Naive B cell (primary cell): ENCODE measurements at places on chromosomes 12 and 14.

- no peak for DNase-seq
Observed at GRCh38 chr14:75363130-75363529, 64.7 kb upstream of the JDP2 start.

DNA sequence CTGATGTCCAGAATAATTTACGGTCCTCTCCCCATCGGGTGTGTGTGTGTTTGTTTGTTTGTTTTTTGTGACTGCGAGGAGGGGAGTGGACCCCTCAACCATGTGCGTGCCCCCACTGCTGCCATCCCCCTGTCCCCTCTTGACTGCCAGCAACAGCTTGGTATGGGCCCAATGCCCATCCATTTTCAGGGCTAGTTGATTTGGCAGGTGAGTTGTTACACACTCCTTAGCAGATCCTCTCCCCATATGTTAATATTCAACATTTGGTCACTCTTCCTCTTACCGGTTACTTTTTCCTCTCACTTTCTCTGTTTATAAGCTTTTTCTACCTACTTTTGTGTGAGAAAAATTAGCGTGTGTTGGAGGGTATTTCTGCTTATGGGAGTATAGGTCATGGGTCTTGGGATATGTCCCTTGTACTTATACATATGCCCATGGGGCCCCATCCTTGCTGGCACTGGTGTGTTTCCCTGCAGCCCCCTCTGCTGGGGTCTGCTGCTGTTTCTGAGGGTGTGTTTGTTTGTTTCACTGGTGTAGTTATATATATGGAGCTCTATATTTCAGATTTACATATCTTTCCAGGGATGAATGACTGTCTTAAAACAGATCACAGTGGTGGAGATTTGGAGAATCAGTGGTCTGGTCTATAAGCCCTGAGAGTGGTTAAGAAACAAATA lies 33.8 kb downstream of the ZFHX2 start:
- DNase-seq, result no peak

GRCh38 chr12:13443028-13443427 lies 246.5 kb downstream of the EMP1 start:
- no peak for DNase-seq

- DNase-seq, result no peak
Observed at GRCh38 chr12:66117242-66117641, 13.3 kb downstream of the LLPH start.

DNA sequence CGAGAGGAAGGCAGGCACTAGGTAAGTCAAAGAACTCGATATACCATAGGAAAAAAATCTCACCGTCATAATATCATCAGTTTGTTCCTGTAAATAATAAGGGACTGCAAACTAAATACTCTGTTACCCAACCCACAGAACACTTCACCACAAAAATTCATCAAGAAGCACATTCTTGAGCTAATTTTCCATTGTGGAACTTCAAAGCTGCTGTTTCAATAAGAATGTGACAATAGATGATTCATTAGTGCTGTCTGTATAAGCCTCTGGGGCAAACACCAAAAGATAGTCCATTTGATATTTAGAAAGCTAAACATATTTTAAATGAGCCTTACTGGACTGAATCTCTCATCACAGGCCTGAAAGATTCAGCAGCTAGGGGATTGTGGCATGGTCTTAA lies 219.4 kb downstream of the KSR2 start:
- no peak for DNase-seq

DNA sequence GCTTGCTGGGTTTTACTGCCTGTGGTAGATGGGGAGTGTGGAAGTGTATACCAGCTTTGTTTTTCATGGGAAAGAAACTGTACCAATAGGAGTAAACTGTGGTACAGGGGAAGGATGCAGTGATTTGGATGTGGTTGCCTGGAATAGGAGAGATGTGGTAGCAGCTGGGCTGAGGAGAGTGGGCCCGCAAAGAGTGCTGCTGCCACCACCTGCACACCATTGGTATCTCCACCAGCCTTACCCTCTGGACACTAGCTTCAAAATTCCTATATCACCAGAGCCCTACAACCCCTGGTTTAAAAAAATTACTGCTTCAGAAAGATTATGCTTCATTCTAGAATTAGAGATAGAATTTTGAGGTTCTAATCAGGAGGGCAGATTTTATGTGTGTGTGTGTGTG lies 53.6 kb downstream of the AKAP6 start:
- no peak for DNase-seq

- no peak for DNase-seq
Observed at GRCh38 chr12:63317880-63318279, 166.9 kb upstream of the AVPR1A start.

GRCh38 chr12:130803702-130804101 lies 35.3 kb downstream of the STX2 start:
- no peak for DNase-seq

GRCh38 chr14:59199205-59199604 lies 10.7 kb downstream of the DAAM1 start:
- DNase-seq, result no peak

DNA sequence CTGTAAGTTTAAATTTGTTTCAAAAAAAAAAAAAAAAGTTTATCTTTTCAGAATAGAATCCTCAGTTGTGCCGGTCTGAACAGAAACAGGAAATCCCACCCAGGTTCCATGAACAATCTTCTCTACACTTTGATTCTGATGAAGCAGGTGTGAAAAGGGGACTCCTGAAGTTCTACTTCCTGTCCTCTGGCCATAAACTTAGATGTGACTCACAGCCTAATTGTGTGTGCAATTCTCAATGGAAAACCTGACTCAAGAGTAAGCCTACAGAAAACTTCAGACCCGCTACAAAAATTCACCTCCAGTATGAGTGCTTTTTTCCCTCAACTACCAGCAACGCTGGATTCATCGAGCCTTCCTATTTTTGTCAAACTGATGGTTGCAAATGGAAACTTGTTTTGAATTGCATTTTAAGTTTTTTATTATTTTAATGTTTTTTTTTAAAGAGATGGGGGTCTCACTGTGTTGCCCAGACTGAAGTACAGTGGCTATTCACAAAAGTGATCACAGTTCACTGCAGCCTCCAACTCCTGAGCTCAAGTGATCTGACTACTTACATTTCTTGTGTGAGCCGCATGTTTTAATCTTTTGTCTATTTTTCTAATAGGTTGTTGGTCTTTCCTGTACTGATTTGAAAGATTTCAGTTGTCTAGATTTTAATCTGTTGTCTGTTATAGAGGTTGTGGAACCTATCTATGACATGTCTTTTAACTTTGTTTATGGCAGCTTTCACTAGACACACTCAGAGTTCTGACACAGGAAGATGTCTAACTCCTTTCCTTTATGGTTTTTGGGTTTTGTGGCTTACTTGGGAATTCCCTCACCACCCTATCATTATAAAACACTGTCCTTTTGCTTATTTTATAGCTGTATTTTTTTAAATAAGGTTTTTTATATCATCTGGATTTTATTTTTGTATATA lies 37.6 kb downstream of the ATG14 start:
- no peak for DNase-seq

GRCh38 chr14:28780843-28781820 lies 14.5 kb downstream of the FOXG1 start:
- no peak for DNase-seq

GRCh38 chr14:103028161-103028767 lies 29.1 kb downstream of the CDC42BPB start:
- no peak for DNase-seq

DNA sequence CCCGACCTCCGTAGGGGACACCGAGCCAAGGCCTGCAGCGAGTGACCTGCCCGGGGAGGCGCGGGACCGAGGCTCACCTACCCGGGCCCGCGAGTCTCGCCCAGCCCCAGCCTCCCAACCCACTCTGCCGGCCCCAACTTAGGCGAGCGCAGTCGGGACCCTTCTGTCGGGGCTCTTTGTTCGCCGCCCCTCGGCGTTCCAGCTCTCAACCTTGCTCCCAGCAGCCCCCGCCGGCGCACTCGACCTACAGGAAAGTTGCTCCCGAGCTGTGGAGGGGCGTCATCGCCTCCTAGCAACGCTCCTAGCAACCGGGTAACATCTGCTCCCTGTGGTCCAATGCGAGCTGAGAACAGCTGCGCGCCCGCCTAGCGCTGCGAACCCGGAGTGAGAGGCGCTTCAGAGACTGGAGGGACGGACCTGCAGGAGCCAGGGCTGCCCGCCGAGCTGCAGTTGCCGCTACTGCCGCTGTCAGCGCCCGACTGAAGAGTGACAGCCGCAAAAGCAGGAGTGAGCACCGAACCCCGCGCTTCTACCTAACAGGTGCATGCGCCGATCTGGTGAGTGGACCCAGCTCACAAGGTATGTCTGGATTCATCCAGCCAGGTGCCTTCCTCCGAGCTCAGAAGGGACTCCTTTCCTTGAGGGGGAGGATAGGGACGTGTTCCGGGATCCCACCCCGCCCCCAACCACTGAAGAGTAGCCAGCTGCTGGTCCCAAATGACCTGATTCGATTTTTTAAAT lies 355.0 kb downstream of the SNAPC1 start:
- DNase-seq, result peak; percentile 73

DNA sequence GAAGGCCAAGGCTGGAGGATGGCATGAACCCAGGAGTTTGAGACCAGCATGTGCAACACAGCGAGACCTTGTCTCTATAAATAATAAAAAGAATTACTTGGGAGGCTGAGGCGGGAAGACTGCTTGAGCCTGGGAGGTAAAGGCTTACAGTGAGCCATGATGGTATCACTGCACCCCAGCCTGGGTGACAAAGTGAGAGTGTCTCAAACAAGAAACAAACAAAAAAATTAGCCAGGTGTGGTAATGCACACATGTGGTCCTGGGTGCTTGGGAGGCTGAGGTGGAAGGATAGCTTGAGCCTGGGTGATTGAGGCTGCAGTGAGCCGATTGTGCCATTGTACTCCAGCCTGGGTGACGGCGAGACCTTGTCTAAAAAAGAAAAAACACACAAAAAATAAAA lies 1.7 kb upstream of the GPRC5A start:
- no peak for DNase-seq

- DNase-seq, result no peak
Observed at GRCh38 chr12:124745891-124746570, 117.6 kb downstream of the SCARB1 start.

DNA sequence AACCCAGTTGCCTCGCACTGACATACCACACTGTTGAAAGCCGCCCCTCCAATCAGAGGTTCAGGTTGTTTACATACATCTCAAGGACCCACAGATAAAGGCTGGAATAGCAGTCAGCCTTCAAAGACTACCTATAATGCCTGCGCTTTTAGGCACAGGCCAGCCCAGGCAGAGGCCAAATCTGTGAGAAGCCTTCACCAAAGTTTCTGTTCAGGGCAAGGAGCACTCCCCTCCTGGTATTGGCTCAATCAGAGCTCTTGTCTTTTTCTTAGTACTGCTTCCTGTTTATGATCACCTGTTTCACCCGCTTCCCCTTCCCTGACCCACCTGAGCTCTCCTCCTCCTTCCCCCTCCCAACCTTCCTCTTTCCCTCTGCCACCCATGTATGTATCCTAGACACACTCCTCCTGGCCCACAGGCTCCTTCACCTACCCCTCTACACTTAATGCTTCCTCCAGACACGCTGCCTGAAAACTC lies 34.8 kb downstream of the DUSP16 start:
- no peak for DNase-seq

GRCh38 chr14:24690492-24690891 lies 56.5 kb upstream of the GZMB start:
- DNase-seq, result no peak

- no peak for DNase-seq
Observed at GRCh38 chr14:51321036-51321435, 81.0 kb downstream of the TMX1 start.

DNA sequence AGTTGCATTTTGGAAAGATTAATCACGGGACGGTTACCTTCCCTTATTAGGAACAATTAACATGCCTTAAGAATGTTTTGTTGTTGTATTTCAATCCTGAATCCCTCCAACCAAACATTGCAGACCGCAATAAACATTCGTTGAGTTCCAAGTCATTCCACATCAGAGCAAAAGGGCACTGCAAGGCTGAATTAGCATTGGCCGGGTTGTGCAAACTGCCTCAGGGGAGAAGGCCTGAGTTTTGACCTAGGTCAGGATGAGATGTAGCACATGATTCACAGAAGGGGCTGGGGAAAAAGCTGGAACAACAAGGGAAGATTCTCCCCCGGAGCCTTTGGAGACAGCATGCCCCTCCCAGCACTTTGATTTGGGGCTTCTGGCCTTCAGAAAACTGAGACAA lies 82.1 kb upstream of the BDKRB2 start:
- no peak for DNase-seq

GRCh38 chr14:67583711-67584644 lies 16.1 kb downstream of the PIGH start:
- peak; percentile 53 for DNase-seq

DNA sequence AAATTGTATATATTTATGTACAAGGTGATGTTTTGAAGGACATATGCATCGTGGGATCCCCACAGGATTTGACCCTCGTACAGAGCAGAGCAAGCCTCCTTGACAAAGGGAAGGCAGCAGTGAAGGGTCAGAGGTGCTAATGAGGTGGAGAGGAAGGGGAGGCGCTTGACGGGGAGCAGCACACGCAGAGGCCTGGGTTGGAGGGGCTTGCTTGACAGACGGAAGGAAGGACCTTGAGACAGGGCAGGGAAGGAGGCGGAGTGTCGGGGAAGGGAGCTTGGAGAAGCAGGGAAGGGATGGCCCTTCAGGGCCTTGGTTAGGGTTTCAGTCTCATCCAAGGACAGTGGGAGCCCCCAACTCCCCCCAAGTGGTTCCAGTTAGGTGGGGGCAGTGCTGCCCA lies 52.6 kb downstream of the ZNF664 start:
- no peak for DNase-seq

- DNase-seq, result no peak
Observed at GRCh38 chr12:117596968-117597367, 235.5 kb upstream of the NOS1 start.

DNA sequence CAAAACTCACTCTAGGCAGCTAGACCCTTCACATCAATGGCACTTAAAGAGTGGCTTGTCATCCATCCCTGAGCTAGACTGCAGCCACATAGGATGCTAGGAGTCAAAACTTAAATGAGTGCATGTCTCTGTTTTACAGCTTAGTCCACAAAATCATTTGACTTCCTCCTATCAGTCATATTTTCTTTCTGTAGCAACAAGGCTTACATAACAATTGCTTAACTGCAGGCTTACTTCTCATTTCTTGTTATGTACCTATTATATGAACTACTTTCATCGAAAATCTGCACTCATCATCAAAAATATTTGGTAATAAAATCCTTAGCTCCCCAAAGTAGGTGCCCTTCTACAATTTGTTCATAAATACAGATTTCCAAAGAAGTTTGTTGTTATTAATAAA lies 30.1 kb downstream of the CLEC1A start:
- DNase-seq, result no peak

- DNase-seq, result no peak
Observed at GRCh38 chr12:47805417-47805816, 14.3 kb downstream of the HDAC7 start.
